ENCODE measurements at places on chromosomes 13 and 19.

DNA sequence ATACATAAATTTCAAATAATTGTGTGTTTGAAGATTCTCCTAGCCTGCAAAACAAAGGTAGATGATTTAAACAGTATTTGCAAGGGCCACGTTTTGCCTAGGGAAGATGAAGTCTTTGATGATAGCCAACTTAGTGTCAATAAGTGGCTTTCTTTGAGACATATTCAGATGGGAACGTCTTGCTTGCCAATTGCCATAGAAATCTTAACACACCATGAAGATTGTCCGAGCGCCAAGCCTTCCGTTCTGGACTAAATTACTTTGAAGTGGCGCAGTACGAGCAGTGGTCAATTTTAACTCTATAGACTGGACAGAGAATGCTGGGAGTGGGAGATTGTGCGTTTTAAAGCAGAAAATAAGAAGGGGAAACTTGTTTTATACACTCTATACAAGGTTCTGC is 9.9 kb downstream of the ZIC5 start:
- no peak for DNase-seq

DNA sequence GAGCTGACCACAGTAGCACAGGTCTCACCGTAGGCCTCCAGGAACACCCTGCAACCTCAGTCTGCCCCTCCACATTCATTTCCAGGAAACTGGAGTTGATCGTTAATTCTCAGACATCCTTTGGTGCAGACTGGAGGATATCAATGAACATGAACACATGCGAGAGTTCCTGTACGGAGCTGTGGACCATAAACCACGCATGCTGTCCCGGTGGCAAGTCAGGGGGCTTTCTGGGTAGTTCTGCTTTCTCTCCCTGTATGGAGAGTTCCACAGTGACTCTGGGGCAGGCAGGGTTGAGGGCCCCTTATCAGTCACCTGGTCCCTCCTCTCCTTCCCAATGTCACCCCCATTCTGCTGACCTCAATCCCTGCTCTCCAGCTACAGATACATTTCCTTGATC is 55.5 kb upstream of the URI1 start:
- no peak for DNase-seq

DNA sequence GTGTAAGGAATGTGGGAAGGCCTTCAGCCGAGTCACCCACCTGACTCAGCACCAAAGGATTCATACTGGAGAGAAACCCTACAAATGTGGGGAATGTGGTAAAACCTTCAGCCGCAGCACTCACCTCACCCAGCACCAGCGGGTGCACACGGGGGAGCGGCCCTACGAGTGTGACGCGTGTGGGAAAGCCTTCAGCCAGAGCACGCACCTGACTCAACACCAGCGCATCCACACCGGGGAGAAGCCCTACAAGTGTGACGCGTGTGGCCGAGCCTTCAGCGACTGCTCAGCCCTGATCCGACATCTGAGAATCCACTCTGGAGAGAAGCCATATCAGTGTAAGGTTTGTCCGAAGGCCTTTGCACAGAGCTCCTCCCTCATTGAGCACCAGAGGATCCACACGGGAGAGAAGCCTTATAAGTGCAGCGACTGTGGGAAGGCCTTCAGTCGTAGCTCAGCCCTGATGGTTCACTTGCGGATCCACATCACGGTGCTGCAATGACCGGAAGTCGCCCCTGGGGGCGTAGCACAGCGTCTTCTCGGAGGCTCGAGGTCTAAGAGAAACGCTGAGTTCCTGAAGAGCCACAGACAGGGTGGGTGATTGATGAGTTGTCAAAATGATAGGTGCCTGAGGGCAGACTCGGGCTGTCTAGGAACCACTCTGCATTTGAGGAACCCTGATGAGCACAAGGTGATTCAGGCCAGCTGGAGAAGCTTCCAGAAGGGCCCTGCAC is 12.2 kb downstream of the ZSCAN22 start:
- no peak for DNase-seq

GRCh38 chr13:111040830-111041229 is 74.3 kb upstream of the ARHGEF7 start:
- DNase-seq, result no peak

GRCh38 chr19:29660835-29661234 is 4.4 kb upstream of the PLEKHF1 start:
- no peak for DNase-seq

DNA sequence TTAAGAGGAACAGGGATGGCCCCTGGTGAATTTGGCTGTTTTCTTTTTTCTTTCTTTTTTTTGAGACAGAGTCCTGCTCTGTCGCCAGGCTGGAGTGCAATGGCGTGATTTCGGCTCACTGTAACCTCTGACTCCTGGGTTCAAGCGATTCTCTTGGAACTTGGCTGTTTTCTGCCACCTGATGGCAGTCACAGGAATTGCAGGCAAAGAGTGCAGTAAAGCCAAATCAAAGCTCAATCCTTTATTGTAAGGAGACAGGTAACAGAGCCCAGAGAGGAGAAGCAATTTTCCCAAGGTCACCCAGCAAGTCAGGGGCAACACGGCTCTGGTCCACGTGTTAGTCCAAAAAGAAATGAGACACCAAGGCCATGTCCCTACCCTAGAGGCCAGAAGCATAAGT is 6.2 kb downstream of the TINCR start:
- DNase-seq, result no peak

GRCh38 chr13:24459234-24459633 is 53.3 kb downstream of the PARP4 start:
- DNase-seq, result no peak

DNA sequence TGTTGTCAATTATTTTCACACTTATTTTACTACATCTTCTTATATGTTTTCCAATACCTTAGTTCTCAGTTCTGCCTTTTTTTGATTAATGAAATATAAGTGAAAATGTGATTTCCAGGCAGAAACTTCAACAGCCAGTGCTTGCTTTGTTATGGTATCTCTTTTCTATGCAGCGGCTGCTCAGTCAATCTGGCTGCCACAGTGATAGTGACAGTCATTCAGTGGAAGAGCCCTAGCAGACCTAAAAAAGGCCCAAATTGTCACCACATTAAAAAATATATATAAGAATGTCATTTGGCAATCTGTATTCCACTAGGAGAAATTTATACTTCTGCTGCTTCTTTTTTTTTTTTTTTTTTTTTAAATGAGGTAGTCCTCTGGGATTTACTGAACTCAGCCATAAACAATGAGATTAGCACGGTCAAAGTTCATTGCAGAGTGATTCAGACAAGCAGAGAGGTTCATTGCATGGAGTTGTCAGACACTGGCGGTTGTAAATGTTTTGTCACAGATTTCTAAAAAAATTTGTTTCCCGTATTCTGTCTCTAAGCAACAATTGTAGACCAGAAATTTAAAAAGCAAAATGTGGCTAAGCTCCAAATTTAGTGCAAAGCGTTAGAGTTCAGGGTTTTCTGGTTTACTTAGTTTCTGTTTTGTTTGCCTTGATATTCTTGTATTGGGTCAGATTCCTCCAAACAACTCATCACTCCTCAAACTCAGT is 94.7 kb upstream of the PRR20A start:
- peak; percentile 68 for DNase-seq
